ACHN (cell line): ENCODE measurements at places on chromosomes 2 and 18.

DNA sequence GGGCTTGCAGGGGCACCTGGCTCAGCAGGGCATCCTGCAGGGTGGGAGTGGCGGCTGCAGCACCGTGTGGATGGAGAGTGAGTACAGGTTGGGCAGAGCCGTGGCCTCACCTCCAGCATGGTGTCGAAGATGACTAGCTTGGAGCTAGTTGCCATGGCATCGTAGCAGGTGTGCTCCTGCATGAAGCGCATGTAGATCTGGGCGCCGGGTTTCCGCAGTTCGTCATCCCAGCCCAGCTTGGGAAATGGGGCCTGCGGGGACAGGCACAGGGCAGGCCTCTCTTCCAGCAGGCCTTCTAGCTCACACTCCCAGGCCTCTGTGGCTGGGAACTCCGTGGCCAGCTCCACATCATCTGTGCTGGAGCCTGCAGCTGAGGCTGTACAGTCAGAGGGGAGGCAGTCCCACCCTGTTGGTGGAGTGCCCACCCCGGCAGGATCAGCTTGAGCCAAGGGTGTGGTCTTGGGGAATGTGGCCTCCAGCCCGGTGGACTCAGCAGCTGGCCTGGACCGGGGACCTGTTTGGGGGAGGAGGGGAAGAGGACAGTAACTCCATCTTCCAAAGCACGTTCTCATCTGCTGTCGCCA is 1.6 kb downstream of the PRKAG3 start:
- DNase-seq = no peak

DNA sequence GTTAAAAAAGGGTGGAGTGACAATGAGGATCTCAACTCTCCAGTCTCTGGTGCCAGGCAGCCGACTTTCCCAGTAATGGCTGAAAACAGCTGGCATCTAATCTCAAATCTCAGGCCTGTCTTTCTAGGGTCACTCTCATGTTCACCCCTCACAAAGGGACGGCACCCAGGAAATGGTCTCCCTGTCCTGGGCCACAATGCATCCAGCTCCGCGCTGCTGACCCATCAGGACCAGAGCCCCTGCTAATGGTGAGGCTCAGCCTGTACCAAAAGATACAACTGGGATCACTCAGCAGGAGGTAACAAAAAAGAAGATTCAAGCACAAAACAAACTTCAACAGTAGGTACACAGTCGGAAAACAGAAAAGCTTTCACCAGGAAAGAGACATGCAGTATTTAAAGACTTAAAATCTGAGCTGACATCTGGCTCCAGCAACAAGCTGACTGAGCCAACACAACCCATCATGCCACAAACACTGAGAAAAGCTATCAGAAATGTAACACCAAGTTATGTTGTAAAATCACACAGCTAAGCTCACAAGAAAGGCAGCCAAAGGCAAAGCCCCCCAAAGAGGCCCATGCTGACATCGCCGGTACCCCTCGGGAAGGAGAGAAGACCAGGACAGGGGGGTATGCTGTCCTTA is 13.6 kb upstream of the KIDINS220 start:
- DNase-seq = no peak

DNA sequence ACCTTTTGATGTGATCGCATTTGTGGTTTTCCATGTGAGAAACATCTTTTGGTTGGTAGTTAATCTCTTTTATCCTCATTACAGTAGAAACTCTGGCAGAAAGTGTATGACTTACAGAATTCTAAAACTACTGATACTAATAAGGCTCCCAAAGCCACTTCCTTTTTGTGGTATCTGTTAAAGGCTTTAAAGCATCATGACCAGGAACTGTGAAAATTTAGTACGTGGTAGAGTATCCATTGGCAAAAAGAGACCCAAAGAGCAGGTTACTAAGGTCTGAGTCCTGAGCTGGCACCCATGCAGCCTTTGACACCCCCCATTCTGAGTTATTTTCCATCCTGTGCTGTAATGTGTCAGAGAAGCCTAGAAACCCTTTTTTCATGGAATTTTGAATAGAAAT is 94.5 kb downstream of the DPP4 start:
- no peak for DNase-seq

GRCh38 chr2:9654452-9655100 is 23.8 kb upstream of the YWHAQ start:
- no peak for DNase-seq

- DNase-seq = no peak
These were observed 482.0 kb upstream of the LRRTM1 start for GRCh38 chr2:80786584-80786983.

DNA sequence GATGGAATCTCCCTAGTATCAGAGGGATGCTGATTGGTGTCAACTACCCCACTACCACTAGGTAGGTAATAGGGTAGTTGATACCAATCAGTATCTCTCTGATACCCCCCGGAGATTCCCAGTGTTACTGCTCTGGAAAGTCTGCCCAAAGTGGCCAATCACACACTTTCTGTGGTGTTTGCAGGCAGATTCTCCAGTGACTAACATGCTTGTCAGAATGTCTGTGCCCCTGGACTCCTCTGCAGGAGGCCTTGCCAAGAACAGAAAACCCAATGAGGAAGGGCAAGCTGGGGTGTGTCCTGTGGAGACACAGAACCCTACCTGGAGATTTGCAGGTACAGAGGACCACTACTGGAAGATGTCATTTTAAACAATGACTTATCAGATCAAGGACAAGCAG is 135.1 kb downstream of the RIT2 start:
- DNase-seq = no peak
